ENCODE measurements at places on chromosomes 4 and X.

GRCh38 chr4:184450045-184450444, 24.3 kb downstream of the IRF2 start:
- no peak for DNase-seq

DNA sequence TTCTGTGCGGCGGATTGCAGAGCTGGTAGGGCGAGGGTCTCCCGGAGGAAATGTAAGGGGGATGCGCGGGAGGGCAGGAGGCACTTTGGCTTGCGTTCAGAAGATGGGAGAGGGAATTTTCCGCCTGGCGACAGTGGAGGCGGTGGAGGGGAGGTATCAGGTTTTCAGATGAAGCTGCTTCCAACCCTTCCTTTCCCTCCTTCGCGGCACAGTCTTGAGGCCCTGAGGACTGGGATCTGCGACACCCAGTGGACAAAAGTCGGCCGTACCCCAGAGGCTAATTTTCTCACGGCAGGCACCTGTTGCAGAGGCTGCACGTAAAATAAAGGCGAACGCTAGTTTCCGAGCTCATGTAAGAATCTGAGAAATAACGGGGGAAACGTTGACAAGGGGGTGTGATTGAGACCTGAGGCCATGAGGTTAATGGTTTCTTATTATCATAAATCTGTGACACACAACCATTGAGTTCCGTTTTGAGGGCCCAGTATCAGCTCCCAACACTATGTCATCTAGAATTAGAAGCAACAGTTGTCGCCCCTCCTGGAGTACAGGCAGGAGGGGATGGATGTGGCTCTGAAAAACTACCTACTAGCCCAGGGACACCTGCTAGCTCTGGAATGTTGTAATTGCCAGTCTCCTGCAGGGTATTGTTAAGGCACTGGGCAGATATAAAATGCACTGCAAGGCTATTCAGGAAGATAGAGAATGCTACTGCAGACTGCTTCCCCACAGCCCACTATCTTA, 1.1 kb downstream of the ZCCHC18 start:
- peak; percentile 9 for DNase-seq

- DNase-seq = no peak
These were observed 52.8 kb downstream of the FAM47C start for GRCh38 chrX:37060999-37061398.

GRCh38 chr4:138835832-138836533, 179.6 kb upstream of the NOCT start:
- DNase-seq = no peak

- DNase-seq = no peak
These were observed 76.9 kb upstream of the RPL34 start for GRCh38 chr4:108543359-108543968.

DNA sequence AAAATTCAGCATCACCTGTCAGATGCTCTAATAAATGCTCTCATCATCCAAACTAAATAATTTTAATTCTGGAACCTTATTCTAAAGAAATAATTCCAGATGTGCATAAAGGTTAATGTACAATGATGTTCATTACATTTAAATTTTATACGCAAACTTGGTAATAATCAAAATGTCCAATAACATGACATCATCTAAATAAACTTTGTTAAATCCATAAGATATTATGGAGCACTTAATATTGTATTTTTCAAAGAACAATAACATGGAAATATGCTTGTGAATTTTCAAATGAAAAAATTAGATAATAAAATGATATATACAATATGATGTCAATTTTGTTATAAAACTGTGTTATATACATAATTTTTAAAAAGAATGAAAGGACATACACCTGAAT, 92.1 kb upstream of the ZCCHC13 start:
- DNase-seq = no peak

- no peak for DNase-seq
These were observed 228.0 kb downstream of the PALLD start for GRCh38 chr4:168724686-168725411.

DNA sequence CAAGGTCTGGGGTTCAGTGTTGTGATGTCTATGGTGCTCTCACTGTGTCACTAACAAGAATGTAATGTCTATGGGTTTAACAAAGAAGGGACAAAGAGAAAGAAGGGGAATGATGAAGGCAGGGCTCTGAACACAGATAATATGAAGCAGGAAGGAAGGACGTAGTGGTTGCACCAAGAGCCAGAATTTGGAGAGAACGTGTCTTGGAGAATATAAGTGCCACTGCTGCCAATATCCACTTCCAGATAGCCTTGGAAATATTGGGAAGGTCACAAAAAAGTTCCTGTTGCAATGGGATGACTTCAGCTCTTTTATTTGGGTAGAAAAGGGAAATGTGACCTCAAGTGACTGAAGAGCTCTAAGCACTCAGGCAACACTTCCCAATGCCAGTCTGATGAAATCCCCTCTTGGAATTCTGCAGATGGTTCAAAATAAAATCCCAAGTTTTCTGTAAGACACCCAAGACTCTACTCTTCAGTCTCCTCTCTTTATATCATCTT, 131.8 kb downstream of the PRKX start:
- no peak for DNase-seq

DNA sequence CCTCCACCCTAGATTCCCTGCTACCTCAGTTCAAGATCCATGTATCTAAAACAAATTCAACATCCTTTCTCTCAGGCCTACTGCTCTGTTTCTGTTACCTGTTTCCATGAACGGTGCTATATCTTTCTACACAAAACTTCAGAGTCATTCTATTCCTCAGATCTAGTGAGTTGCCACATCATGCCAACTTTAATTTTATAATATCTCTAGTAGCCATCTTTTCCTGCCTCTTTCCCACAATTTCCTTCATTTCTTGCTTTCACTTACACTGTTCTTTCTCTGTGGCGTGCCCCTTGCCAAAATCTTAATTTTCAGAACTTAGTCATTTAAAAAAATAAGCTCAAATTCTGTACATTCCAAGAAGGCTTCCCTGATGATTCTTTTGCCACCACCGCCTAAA, 15.2 kb downstream of the GUCY1A1 start:
- no peak for DNase-seq

DNA sequence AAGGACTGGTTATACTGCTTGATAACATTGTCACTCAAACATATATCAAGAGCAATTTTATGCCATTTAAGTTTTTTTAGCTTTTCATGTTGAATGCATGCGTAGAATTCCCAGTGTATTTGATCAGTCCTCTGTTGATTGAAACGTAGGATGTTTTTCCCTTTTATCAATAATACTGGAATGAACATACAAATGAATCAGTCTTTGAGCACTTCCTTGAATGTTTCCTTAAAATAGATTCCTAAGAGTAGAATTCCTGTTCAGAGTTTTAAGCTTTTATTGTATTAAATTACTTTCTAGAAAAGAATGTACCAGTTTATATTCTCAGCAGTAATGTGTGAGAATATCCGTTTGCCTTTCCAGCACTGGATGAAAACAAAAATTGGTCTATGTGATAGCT, 37.8 kb downstream of the ADD1 start:
- no peak for DNase-seq

DNA sequence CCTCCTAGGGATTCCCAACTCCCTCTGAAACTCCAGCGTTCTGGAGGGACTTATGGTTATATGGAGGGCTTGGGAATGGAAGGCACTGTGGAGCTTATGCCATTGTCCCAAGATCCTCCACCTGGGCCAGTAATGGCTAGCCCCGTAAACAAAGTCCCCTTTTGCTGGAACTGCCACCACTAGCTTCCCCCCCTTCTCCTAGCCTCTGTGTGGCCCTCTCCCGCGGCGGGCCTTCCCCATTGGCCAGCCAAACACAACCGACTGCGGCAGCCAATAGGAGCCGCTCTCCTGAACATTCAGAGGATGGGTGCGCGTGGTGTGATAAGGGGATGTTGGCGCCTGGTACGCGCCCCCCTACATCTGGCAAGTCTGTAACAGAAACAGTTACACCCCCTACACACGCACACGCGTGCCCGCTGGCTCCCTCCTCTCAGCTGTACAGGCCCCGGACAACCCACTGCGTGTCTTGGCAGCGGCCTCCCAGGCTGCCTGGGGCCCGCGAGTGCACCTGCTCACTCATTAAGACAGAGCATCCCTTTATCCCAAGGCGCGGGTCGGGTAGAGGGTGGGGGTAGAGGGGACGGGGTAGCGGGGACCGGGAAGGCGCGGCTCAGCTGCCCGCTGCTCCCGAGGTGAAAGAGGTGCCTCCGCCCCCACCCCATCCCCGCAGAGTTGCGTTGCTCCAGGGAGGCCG, 863 bp upstream of the RAB33A start:
- peak; percentile 19 for DNase-seq

DNA sequence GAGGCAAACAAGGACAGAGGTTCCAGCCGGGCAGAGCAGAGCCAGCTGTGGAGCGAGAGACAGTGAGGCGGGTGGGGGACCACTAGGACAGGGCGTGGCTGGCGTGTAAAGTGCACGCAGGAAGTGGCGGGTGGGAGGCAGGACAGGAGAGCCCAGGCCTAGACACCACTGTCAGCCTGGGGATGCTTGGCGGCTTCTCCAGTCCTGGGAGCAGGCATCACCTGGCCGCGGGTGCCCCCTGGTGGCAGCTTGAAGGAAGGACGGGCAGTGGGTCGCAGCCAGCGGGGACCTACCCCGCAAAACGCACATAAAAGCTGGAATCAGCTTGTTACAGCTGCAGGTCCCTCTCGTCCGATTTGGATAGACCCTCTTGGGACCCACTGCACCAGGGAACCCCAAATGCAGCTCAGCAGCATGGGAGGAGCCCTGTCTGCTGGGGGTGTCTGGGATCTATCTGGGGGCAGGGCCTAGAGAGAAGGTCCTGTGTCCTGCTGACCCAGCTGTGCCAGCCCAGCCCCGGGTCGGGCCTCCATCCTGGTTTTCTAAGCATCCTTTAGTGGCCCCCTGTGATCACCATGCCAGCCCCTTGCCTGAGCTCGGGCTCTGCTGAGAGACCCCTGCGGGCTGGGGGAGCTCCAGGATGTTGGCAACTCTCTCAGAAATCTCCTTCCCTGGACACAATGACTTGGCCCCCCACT, 57.7 kb downstream of the WFS1 start:
- DNase-seq = peak; percentile 48

DNA sequence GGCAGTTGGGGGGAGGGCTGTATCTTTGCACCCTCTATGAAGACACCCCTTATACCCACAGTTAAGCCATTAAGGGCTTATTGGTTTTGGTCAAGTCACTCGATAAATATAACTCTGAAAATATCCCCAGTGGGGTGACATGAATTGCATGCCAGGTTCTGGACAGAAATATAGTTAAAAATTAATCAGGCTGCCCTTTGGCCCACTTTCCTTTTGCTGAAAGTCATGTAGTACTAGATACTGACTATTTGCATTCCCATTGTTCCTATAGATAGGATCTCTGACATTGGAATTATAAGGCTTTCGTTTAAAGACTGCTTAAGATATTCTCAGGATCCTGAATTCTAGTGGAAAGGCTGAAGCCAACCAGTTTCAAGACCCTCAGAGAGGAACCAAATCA, 43.5 kb upstream of the LAMP2 start:
- DNase-seq = no peak

DNA sequence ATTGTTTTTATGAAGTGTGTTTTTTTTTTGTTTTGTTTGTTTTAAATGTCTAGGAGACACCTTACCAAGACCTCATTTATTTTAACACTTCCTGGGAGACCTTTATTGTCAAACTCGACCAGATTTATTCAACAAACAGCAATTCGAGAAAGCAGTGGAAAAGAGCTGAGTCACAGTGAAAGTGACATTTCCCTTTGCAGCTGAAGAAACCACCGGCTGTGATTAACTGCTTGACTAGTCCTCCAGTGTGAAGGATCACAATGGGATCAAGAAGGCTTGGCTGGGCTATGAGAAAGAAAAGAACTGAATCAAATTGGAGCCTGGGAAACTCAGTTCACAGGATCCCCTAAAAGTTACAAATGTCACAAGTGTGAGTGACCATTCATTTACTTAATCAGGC, 11.9 kb upstream of the ADH7 start:
- no peak for DNase-seq

GRCh38 chr4:99711657-99712056, 54.0 kb upstream of the C4orf54 start:
- no peak for DNase-seq

- no peak for DNase-seq
These were observed 222.1 kb upstream of the TAPT1 start for GRCh38 chr4:16448241-16448840.

DNA sequence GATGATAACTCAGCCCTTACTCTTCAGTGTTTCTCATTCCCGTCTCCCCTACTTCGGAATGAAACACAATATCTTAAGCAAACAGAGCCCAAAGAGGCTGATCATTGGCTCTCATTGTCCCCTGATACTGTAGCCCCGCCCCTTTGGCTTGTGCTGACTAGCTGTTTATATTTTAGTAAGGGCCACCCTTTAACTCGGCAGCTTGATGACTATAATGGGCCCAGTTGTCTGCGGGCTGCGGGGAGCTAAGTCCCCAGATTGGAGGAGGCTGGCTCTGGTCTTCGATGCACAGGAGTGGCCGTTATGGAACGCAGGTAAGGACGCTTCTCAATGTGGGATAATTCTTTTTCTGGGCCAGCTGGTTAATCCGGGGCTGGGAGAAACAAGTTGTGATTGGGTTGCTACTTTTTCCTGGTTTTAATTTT, at the start of gene TRIM2:
Gene TRIM2, plus strand, starts transcription at position 197 of the 425 bp plus-strand sequence. Its CDS starts 88 bp downstream, at position 285.
- no peak for DNase-seq

DNA sequence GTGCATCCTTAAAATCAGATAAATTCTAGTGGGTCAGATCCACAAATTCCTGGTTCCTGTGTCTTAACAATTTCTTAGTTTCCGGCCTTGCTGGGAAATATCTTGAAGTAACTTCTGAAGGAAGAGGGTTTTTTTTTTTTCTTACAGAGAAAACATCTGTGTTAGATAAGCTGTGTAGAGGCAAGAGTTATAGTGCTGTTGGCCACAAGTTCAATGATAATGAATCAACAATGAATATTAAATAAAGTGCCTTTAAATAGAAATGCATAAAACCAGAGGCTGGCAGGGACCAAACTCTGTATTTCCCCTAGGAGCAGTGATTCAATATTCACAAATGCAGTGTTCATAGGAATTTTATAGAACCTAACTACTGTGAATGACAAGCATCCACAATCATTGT, 711.9 kb upstream of the ATOH1 start:
- no peak for DNase-seq

DNA sequence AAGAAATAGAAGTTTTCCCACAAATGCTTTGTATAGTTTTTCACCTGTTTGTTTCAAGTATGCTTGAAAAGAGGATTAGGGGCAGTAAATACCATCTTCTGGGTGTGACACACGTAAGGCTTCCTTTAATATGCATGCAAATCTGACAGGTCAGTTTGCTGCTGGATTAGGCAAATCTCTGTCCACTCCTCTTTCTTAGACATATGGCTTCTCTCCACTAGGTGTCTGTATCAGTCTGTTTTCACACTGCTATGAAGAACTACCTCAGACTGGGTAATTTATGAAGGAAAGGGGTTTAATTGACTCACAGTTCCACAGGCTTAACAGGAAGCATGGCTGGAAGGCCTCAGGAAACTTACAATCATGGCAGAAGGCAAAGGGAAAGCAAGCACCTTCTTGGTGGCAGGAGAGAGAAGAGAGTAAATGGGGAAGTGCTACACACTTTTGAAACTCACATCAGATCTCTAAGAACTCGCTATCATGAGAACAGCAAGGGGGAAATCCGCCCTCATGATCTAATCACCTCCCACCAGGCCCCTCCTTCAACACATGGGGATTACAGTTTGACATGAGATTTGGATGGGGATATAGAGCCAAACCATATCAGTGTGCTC, 66.9 kb downstream of the TAB3 start:
- no peak for DNase-seq
